ENCODE measurements at places on chromosomes 1 and 21.

GRCh38 chr1:209850342-209850979 is 22.7 kb downstream of the UTP25 start:
- DNase-seq, result no peak

GRCh38 chr1:82377201-82377884 is 576.6 kb downstream of the ADGRL2 start:
- DNase-seq, result no peak

GRCh38 chr1:205248793-205249601 is 21.3 kb downstream of the TMCC2 start:
- DNase-seq, result no peak

DNA sequence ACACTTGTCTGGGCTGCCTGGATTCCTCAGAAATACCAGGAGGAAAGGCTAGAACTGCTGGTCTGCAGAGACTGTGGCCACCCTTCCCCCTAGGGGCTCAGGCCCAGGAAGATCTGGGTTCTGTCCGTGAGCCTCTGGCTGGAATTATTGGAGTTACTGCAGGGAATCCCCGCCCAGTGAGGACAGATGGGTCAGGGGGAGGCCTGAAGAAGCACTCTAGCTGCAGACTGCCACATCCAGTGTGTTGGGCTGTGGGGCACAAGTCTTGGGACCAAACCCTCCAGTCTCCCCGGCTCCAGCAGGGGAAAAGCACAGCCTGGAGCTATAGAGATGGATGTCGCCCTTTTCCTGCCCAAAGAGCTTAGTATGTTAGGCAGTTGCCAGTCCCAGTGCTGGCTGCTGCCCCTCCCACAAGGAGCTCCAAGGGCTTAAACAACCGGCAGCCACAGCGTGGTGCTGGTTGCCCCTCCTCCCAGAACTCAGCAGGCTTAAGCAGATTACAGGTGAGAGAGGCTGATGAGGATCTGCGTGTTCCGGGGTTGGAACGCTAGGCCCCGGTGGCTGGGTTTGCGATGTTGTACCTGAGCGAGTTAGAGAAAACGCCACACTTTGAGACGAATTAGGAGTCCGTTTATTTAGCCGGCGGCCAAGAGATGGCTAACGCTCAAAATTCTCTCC is 255.5 kb upstream of the LRRC7 start:
- no peak for DNase-seq

GRCh38 chr1:163924041-163924440 is 602.3 kb downstream of the NUF2 start:
- DNase-seq, result no peak

- peak; percentile 37 for DNase-seq
These were observed at the start of gene DHRS3 for GRCh38 chr1:12617901-12618660. TSS of gene DHRS3 (minus strand) at chr1:12618210. CDS start at chr1:12617348, 862 bp downstream.

GRCh38 chr1:242201090-242201489 is 202.2 kb upstream of the MAP1LC3C start:
- no peak for DNase-seq

DNA sequence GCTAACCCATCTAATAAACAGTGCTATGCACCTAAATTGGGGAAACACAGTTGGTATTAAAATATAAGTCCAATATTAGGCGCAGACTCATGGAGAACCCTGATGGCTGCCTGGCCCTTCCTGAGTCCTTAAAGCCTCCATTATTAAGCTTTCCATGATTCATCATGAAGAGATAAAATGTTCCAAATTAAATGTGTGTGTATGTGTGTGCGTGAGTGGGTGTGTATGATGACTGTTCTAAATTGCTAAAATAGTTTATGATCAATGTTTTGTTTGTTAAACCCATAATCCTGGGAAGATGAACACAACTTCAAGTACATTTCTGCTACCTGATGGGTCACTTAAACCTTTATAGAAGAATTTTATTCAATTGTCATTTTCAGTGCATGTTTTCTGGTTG is 6.3 kb upstream of the RBBP5 start:
- no peak for DNase-seq

DNA sequence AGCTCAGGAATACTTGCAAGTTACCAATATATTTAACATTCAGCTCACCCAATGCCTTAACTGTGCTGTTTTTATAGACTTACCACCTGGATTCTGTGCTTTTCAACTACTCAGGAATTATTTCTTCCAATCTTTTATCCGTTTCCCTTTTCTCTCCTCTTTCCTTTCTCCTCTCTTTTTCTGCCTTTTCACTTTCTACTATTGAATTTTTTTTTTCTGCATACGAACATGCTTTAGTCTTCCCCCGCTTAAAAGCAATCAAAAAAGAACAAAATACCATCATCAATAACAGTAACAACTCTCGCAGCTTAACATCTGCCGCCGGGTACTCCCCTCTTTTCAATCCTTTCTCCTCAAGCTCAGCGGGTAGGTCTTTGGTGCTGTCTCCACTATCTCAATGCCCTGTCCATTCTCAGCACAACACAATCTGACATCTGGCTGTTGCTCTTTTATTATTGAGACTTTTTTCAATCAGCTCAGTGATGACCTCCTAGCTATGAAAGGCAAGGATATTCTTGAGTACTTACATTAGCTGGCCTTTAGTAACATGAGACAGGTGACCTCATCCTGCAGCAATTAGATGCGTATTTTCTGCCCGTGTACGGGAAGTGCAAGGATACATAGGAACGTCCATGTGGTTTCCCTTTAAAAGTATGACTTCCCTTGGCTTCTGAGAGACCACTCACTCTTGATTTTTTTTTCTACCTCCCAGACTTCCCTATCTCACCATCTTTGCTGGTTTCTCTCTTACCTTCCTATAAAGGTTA is 40.2 kb upstream of the SIPA1L2 start:
- DNase-seq, result no peak

DNA sequence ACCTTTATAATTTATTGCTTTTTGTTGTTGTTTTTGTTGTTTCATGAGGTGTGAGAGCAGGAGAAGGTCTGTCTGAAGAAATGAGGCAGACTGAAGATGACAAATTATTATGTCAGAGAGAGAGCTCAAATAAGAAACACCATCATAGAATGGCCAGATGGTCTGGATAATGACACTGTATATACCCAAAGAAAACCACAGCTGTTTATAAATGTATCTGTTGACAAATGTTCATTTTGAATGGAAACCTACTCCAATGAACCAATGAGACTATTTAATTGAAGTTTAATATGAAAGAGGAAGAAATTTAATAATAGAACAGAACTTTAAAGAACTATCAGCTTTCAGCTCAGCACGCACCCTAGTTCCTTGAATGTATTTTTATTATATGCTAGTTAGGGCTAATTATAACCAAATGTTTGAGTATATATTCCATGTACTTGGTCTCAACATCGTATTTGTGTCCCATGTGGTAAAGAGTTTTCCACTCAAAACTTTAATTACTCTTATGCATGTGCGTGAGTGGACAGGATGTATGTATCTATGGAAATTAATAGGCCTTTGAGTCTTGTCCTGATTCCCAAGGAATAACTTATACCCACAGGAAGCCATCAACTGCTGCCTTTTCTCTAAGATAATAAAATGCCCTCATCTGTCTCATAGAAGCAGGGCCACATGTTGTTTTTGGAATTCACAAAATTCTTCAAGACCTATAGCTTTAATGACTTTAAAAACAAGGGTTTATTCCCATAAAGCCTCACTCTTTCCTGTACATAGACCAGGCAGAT is 202.7 kb downstream of the KCNK2 start:
- DNase-seq, result no peak

- DNase-seq, result no peak
These were observed 75.1 kb upstream of the COG2 start for GRCh38 chr1:230567221-230567575.

- no peak for DNase-seq
These were observed 27.6 kb upstream of the SGIP1 start for GRCh38 chr1:66506393-66506687.

DNA sequence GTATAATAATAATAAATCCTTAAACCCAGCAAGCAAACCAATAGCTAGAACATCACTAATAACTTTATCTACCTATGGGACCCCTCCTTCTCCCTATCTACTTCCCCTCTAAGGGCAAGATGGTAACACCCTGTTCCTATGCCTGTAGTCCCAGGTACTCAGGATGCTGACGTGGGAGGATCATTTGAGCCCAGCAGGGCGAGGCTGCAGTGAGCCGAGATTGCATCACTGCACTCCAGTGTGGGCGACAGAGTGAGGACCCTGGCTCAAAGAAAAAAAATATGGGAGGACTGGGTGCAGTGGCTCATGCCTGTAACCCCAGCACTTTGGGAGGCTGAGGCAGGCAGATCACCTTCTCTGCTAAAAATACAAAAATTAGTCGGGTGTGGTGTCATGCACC is 143.1 kb upstream of the SLC45A1 start:
- no peak for DNase-seq

GRCh38 chr1:207298186-207298585 is 23.3 kb upstream of the CD55 start:
- no peak for DNase-seq

DNA sequence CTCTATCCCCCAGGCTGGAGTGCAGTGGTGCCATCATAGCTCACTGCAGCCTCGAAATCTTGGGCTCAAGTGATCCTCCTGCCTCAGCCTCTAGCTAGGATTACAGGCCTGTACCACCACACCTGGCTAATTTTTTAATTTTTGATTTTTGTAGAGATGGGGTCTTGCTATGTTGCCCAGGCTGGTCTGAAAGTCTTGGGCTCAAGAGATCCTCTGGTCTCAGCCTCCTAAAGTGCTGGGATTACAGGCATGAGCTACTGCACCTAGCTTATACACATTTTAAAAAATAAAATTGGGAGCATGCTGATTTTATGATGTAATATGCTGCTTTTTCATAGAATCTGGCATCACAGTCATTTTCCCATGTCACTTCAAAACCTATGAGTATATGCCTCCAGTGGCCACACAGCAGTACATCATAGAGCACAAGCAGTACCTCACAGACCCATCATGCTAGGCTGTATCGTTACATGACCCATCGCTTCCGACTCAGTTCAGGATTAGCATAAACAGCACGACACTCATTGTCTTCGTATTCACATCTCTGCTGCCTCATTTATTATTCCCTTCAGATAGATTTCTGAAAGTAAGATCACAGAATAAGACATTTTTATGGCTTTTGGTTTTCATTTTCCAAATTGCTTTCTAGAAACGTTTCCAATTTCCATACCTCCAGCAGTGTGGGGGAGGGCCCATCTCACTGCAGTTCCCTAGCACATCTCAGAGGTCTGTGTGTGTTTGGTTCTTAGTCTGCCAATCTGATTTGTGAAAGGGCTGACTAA is 35.9 kb upstream of the CCSAP start:
- DNase-seq, result no peak

DNA sequence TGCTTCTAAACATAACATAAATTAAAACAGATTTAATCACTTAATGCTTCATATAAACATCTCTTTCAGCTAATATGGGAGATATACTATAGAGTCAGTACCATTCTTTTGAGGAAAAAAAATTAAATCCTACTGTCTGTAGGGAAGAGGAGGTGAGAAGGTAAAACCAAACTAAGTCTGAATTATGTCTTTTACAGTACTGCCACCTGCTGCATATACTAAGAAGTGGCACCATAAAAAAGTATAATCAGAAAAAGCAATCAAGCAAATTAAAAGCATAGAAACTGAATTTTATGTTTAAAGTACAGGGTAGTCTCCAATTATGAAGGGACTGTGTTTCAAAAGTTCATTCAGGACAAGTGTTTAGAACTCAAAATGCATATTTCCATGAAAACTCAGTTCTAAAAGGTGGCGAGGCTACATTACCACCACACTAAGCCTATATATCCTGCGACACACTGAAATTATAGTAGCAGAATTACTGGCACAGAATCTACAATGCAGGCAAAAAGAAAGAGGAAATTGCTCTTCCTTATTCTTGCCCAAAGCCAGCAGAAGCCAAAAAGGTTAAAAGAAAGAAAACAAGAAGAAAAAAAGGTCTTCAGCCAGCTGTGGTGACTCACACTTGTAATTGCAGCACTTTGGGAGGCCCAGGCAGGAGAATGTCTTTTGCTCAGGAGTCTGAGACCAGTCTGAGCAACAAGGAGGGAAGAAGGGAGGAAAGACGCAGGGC is 9.0 kb downstream of the NSL1 start:
- DNase-seq, result no peak

DNA sequence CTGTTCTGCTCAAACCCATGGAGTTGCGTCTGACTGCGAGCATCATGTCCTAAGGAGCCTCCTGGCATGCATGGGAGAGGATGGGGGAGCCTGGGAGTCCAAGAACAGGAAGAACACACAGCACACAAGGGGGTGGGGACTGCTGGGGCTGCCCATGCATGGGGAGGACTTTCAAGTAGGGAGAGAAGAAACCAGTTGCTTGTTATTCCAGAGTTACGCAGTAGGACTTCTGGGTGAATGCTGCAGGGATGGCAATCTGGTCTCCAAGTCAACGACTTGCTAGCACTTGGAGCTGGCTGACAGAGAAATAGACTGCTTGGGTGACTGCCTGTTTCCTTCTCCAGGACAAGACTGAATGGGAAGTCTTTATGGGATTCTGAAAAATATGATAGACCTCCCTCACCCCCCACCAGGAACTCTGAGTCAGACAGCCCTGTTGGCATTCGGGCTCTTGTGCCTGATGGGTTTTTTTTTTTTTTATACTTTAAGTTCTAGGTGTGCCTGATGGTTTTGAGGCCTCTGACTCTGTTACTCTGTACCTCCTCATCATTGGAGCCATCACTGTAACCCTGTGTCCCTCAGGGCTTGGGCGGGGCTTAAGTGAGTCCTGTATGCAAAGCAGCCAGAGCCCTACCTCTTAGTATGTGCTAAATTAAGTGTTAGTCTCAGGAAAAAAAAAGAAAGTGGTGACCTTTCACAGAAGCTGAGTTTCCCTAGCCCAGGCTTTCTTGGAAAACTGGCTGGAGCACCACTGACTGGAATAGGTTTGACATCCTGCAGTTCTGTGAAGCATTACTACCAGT is 30.3 kb downstream of the MAP3K21 start:
- no peak for DNase-seq

DNA sequence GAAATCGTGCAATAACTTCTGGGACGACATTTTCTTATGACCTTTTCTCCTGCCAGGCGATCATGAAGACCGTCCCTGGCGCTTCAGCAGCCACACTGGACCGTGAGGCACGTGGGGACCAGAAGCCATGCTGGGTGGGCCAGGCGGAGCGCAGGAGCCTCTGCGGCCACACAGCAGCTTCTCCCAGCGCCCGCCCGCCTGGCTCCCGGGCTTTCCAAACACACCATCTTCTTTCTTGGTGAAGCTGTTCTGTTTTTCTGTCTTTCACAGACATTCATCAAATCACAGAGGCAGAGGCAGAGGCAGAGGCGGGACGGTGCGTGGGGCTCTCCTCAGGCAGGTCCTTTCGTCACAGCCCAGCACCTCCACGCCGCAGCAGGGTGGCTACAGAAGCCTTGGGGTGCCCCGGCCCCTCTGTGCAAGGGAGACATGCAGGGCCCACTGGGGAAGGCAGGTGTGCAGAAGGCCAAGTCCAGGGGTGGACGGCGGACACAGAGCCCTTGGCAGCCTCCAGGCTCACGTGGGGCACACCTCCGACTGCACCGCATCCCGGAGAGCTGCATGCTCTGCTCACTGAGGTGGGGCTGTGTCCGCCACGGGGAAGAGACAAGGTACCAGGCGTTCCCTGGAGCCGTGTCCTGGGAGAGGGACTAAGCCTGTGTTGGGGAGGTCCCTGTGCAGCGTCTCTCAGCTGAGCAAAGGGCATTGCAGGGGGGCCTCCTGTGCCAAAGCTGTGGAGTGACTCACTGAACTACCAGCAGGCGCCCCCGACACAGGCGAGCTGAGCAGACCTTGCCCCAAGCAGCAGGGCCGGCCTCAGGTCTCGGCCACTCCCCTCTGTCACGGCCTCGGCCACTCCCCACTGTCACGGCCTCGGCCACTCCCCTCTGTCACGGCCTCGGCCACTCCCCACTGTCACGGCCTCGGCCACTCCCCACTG is 2.6 kb upstream of the TMEM240 start:
- DNase-seq, result no peak
